Dermis microvascular lymphatic vessel endothelial cell (primary cell): ENCODE measurements at places on chromosomes 11 and 22. TPM values are rescaled to one million over a fixed set of nuclear protein-coding genes. Genes with fewer than 3 reads are reported as not detected.

The CARD10 gene
- total RNA-seq: 47.9 and 55.6 TPM in 2 replicates

The SSTR3 gene
- not detected in 2 replicates for total RNA-seq

The POLR2L gene
- 200 and 256 TPM in 2 replicates for total RNA-seq

The CDCA5 gene
- 3.9 and 7.6 TPM in 2 replicates for total RNA-seq

The OR4A16 gene
- not detected in 2 replicates for total RNA-seq

The ZBTB16 gene
- 6.4 and 8.9 TPM in 2 replicates for total RNA-seq

The SLC37A2 gene
- total RNA-seq: 0.90 and 1.1 TPM in 2 replicates
